ENCODE measurements at places on chromosomes 2 and 18.
A peak's percentile ranks its signal among the peaks of the same experiment; 100 is the strongest.

GRCh38 chr2:673615-674320, 3.4 kb downstream of the TMEM18 start:
- DNase-seq: no peak

DNA sequence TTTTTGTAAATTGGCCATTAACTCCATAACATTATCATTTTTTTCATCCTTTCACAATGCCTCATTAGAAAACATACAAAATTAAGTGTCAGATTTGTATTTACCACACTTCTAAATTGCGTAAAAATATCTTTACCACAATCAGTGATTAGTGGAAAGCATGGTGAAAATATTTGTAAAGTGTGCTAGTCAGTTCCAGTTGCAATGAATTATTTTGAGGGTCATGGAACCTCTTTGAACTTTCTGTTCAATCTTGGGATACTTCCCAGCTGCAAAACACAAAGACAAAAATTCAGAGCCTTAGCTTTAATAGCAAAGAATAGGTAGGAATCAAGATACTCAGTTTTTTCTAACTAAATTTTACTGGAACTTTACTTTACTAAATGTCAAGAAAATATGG, 4.0 kb upstream of the COL3A1 start:
- DNase-seq: no peak

GRCh38 chr18:50656841-50657470, 97.1 kb downstream of the MAPK4 start:
- DNase-seq: no peak

DNA sequence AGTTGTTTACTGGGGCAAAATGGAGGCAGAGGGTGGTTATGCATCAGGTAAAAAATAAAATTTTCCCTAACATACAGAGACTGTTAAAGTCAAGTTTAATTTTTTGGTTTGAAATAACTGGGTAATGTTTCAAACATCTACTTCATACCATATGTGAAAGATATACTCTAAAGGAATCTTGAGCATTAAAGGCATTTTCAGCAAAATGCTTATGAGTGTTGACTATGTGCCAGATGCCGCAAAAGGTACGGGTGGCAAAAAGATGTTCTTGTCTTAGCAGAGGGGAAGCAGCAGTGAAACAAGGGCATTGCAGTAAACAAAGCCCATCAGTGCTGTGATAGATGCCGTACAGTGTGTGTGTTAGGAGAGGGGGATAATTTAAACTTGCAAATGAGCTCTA, 263.1 kb upstream of the ID2 start:
- DNase-seq: no peak

GRCh38 chr2:27083410-27084296, 2.9 kb upstream of the KHK start:
- DNase-seq: no peak

GRCh38 chr2:101921319-101921952, 70.3 kb upstream of the IL1R2 start:
- DNase-seq: peak; percentile 88

- peak; percentile 81 for DNase-seq
Observed at GRCh38 chr2:197952540-197953202, 148.3 kb downstream of the PLCL1 start.

GRCh38 chr2:36379710-36380448, 24.3 kb downstream of the CRIM1 start:
- DNase-seq: no peak

- no peak for DNase-seq
Observed at GRCh38 chr2:231664727-231665126, 43.6 kb upstream of the PTMA start.
